ENCODE measurements at places on chromosomes 12 and 14. TPM values are rescaled to one million over a fixed set of nuclear protein-coding genes. Genes with fewer than 3 reads are reported as not detected.

The LBHD2 gene
- total RNA-seq, result not detected

The CIROP gene
- total RNA-seq, result not detected

The KLRD1 gene
- total RNA-seq, result not detected

The AMN gene
- not detected for total RNA-seq

The SCFD1 gene
- 43.6 TPM for total RNA-seq

DNA sequence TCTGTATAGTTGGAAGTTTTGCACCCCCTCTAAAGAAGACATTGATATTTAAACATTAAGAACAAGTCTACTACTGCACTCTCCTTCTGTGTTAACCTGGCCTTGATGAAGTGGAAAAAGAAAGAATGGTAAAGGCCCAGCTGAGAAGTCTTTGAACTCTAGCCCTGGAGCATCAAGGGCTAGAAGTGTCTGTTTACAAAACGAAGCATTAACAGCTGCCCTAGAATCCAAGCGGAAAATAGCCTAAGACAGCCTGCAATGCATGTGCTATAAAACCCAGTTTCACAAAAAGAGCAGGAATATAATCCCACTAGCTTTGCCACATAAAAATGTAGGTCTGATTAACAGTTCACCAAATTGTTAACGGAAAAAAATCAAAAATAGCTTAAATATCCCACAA lies 60.5 kb downstream of the NUMB start:
- no peak for DNase-seq

DNA sequence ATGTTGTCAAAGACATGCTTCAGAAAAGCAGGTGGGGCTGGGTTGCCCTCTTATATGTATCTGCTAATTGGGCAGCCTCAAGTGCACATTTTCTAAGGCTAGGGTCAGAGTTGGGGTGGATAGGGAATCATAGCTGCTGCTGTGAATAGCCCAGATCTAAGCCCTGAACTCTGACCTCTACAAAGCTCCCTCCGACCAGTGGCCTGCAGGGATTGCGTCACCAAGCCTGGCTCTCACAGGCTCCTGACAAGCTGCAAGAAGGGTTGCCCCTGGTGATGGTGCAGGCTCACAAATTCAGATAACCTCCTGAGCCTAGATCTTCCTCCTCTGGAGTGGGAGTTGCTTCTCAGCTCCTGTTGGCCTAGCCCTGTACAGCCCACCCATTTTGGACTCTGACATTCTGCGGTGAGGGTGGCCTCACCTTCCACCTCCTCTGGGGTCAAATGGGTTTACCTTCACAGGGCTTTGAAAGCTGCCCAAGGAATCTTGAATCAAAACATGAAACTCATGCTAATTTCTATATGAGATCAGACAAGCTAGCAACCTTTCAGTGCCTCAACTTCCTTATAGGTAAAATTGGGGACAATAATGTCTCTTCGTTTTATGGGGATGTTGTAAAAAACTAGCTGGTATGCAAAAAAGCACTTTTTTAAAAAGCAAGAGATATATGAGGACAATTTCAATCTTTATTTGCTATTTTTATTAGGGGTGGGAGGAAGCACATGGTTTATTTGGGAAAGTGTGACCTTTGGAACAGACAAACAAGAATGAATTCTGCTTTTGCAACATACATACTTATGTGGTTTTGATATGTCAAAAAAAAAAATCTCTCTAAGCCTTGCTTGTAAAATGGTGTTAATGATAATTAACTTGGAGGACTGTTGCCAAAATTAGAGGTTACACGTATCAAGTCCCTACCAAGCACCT lies 4.9 kb upstream of the SUSD6 start:
- no peak for DNase-seq

All from MG63 (cell line).